Kidney tubule cell (primary cell): ENCODE measurements at places on chromosomes 1 and 21.

DNA sequence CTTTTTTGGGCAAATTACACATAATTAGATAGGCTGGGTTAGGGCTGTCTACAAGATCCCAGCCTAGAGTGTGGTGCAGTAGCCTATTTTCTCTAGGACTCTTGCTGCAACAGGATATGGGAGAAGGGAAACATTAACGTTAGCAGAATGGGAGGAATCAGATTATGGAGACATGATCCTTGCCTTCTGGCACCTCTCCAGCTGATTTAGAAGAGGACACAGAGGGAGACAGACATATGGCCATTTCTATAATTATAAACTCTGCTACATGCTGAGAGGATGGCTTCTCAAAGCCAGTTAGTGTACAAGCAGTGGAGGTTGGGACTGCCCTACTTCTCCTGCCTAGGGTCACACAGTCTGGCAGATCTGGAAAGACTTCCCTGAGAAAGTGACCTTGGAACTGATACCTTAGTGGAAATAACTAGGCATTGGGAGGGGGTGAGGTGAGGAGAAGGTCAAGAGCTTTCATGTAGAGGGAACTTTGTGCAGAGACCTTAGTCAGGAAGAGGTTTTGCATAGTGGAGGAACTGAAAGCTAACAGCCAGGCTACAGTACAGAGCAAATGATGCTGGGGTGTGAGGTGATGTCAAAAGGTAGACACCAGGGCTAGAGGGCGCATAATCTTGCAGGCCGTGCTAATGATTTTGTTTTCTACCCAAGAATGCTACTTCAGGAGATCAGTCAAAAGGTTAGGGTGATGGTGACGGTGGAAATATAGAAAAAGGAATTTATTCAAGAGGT, 1.2 kb upstream of the CD1D start:
- no peak for DNase-seq

GRCh38 chr1:153881751-153882150, 41.0 kb downstream of the GATAD2B start:
- DNase-seq = no peak

DNA sequence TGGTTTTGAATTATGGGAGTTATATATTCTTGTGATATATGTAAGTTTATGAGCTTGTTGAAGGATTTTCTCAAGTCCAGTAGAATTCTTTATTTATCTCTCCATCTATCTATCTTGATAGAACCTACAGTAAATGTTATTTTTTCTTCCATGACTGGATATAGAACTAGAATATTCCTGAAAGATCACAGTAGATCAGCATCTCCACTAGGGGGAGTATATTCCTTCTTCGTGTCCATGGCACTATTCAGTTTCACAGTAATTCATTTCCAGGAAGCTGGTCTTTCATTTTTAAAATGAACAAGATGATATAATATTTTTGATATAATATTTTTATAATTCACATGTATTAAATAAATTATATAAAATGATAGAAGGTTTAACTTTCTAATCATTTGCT, 18.8 kb downstream of the TMPRSS15 start:
- DNase-seq = peak; percentile 25

GRCh38 chr21:45981151-45982091, at the start of gene COL6A1:
TSS of gene COL6A1 (plus strand) at chr21:45981770. CDS start at chr21:45981851, 81 bp downstream.
- DNase-seq = peak; percentile 82

DNA sequence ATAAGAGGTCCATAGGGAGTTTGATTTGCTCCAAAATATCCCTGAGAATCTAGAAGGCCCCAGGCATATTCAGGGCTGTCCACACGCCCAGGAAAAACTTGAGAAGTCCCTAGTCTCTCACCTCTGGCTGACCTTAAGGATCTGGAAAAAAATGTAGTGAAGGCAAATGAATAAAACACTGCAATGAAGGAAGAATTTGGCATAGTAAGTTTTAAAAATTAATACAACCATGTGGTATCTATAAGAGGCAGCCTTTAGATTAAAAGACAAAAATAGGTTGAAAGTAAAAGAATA, 91.3 kb downstream of the COLGALT2 start:
- no peak for DNase-seq

DNA sequence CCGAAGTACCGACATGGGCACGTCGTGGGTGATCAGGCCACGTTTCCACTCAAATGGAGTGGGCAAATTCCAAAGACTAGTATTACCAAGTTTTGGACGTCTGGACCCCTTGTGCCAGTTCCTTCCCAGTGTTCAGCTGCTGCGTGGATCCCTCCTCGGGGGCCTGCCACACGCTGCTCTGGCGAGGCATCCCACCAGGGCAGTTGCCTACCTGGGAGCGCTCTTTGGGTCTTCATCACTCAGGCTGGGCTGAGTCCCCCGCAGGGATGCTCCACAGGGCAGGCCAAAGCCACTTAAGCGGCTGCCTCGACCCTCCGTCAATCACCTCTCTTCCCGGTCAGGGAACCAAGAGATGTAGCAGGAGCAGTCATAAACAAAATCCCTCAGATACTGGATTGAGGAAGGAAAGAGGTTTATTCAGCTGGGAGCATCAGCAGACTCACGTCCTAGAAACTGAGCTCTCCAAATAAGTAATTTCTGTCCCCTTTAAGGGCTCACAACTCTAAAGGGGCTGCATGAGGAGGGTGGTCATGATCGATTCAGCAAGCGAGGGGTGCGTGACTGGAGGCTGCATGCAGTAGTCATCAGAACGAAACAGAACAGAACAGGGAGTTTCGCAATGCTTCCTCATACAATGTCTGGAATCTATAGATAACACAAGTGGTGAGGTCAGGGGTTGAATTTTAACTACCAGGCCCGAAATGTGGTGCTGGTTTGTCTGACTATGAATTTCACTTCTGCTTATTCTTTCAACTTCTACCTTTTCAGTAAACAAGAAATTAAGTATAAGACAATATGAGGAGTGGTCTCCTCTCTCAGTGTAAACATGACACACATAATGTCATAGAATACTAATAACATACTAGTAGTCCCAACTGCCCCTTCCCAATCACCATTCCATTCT, 998.6 kb upstream of the NCAM2 start:
- DNase-seq = no peak

DNA sequence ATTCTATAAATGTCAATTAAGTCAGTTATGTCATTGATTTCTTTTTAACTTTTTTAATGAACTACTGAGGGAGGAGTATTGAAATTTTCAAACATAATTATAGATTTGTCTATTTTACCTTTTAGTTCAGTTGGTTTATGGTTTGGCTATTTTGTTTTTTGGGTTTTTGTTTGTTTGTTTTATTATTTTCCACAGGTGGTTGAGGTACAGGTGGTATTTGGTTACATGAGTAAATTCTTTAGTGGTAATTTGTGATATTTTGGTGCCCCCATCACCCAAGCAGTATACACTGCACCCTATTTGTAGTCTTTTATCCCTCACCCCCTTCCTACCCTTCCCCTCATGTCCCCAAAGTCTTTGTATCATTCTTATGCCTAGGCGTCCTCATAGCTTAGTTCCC, 9.5 kb downstream of the TDRD5 start:
- DNase-seq = no peak

DNA sequence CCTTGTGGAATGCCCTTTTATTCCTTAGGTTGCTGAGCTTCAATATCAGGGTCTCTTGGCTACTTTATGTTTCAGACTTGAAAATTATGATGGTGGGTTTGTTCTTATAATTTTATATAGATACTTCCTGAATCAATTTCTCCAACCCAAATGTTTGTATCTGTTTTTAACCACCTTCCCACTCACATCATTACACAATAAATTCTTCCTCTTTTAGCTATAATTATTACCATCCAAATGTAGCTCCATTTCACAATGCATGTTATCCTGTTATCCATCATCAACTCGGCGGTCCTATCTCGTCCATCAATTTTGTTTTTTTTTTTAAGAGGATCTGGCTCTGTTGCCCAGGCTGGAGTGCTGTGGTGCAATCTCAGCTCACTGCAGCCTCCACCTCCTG, 357.6 kb upstream of the ZP4 start:
- DNase-seq = no peak

DNA sequence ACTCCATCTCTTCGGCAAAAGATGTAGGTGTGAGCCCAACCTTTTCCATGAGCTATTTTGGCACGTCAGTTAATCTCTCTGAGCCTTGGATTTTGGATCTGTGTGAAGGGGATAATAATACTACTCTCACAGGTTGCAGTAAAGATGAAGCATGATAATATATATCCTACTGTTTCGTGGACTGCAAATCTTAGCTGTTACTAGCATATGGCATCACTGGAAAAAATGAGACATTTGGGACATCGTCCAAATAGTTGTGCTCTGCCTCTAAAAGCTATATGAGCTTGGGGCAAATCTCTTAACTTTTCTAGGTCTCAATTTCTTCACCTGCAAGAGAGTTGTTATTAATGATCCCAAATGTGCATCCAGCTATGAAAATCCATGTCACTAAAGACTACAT, 147.4 kb upstream of the ZRANB2 start:
- no peak for DNase-seq

DNA sequence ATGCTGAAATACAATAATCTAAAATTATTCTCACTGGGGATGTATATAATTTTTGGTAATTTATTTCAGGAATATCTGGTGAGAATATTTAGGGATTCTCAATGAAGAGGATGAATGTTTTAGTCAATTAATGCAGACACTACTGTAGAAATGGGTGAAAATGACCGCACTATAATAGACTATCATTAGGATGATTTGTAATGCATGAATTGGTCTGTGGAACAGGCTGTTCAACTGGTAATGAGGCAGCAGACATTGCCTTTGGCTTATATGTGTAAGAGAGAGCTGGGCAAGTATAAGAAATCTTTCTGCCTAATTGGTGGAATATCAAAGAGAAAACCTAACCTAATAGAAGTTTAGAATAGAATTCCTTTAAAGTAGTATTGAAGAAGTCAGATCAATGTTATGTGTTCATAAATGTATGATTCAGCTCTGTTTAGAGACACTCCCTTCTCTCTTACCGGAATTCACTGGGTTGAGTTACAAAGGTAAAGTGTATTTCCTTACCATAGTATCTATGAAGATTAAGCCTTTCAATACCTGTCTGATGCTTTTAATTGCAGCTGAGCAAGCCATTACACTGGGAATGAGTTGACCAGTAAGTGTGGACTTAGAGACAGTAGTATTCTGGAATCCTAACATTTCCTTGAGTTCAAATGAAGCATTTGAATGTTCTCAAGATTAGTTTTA, 274.5 kb downstream of the S1PR1 start:
- DNase-seq = no peak

GRCh38 chr1:247007511-247008405, at the start of gene ZNF695:
TSS of gene ZNF695 (minus strand) at chr1:247008057. CDS start at chr1:247007908, 149 bp downstream.
- DNase-seq = peak; percentile 99

DNA sequence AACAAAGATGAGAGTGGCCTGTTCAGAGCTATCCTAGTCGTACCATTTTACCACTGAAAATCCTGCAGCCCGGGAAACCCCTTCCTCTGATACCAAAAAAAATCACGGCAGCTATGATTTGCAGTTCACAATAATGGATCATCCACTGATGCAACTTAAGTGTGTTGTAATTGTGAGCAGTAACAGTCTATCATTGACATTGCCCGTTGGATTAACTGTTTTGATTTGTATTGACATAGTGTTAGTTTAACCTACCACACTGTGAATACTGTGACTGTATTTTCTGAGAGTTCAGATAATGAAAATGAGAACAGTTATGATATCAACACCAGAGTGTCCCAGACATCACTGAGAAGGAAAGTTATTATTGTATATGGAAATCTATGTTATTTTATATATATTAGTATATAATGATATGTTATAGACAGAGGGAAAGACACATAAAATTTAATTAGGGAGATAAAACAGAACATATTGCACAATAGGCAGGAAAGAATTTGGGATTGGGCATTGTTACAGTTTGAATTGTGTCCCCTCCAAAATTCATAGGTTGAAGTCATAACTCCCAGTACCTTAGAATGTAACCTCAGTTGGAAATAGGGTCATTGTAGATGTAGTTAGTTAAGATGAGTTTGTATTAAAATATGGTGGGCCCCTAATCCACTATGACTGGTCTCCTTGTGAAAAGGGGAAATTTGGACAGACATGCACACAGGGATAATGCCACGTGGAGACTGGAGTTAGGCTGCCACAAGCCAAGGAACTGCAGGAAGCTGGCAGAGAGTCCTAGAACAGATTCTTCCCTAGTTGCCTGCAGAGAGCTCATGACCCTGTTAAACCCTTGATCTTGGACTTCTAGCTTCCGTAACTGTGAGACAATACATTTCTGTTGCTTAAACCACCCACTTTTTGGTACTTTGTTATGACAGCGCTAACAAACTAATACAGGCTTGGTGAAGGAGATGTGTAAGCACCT, 54.4 kb downstream of the TLCD4 start:
- no peak for DNase-seq

GRCh38 chr1:177858332-177858821, 111.5 kb downstream of the SEC16B start:
- no peak for DNase-seq

GRCh38 chr1:33167650-33168447, 14.0 kb downstream of the TRIM62 start:
- no peak for DNase-seq

GRCh38 chr1:233664253-233664652, 50.3 kb downstream of the KCNK1 start:
- DNase-seq = peak; percentile 62

DNA sequence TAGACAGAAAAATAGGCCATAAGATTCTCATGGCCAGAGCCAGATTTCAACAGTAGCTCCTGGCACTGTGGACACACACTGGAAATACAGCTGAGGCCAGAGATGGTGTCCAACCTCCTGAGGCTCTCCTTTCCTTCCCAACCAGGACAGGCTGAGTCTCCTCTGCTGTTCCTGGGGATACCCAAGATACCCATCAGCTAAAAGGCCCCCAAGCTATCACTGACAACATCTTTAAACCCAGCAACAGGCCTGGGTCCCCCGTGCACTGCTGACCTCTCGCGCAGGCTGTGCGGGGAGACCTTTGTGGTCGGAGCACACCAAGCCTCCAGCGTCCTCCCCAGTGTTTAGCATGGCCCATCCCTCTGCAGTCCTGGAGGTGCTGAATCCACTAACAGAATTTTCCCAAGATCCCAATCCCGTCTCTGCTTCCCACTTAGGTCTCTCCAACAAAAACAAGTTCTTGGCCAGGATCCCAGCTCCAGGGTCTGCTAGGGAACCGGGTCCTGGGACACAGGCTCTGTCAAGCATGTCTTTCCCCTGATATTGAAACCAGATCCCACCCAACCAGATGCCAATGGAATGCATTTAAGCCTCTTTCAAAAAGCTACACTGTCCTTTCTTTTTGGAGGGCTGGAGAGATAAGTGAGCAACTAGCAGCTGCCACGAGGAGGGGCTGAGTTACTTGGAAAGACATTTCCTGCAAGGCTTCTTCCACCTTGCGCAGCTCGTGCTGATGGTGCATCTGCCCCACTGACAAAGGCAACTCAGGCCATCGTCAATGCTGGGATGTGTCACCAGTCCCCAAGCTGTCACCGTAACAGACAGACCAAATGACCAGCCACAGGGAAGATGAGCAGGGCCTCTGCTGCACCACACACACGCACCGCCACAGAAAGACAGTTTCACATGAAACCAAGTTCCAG, 73.2 kb downstream of the BCAR3 start:
- no peak for DNase-seq
